ENCODE measurements at places on chromosomes 13 and 19.

DNA sequence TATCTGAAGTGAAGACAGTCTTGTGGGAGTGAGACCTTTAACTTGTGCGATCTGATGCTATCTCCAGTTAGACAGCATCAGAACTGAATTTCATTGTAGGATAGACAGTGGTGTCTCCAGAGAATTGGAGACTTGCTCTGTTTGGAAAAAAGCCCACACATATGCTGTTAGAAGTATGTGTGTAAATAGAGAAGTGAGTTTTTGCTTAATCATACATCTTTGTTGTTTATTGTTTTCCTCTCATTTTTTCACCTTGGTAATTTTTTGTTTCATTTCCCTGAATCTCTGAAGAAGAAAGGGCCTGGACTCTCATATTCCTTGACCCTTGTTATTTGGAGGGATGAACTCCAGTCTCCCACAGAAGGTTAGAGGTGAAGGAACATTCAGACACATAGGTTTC is 21.8 kb downstream of the FPR3 start:
- DNase-seq, result no peak

- peak; percentile 49 for DNase-seq
These were observed 11.0 kb upstream of the ACOD1 start for GRCh38 chr13:76937281-76937820.

- DNase-seq, result peak; percentile 99
These were observed at the start of gene NR2C2AP for GRCh38 chr19:19203012-19203856. Gene NR2C2AP, minus strand, starts transcription at chr19:19203414. Its CDS starts 354 bp downstream, at chr19:19203060.

DNA sequence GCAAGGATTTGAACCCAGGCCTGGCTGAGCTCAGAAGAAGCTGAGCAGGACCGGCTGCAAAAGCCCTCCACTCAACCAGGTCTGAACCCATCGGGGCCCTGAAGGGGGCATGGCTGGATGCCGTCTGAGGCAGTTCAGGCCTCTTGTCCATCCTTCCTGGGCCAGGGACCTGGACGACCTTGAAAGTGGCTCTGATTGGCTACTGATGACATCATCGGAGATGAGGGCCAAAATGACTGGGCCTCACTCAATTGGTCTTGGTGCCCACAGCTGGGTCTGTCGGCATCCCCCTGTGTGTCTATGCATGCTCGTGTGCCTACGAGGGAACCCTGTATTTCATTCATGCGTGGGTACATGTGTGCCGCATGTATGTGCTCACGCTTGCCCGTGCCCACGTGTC is 71.8 kb downstream of the PTPRS start:
- DNase-seq, result no peak

- DNase-seq, result no peak
These were observed 12.7 kb downstream of the ARHGAP45 start for GRCh38 chr19:1079566-1080111.

DNA sequence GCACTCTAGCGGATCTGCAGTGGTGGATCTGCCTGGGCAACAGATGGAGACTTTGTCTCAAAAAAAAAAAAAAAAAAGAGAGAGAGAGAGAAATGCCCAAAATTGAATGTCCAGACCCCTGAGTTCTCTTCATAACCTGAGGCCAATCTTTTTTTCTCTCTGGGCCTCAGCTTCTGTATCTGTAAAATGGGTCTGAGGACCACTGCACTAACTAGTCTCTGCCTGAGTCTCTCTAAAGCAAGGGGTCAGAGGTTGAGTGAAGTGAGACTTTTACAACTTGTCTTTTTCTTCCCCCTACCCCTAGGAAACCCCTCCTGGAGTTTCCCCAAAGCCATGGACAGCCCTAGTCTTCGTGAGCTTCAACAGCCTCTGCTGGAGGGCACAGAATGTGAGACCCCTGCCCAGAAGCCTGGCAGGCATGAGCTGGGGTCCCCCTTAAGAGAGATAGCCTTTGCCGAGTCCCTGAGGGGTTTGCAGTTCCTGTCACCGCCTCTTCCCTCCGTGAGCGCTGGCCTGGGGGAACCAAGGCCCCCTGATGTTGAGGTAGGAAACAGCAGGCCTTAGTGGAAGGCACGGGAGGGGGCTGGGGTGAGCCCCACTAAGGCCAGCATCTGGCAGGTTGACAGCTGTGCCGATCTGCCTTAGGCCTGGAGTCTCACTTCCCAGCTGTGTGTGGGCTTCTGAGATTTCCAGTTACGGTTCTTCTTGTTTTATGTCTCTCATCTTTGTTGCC is 1.8 kb downstream of the TMEM91 start:
- DNase-seq, result no peak

- DNase-seq, result peak; percentile 94
These were observed 47.7 kb downstream of the CYP4F22 start for GRCh38 chr19:15555759-15556633.

DNA sequence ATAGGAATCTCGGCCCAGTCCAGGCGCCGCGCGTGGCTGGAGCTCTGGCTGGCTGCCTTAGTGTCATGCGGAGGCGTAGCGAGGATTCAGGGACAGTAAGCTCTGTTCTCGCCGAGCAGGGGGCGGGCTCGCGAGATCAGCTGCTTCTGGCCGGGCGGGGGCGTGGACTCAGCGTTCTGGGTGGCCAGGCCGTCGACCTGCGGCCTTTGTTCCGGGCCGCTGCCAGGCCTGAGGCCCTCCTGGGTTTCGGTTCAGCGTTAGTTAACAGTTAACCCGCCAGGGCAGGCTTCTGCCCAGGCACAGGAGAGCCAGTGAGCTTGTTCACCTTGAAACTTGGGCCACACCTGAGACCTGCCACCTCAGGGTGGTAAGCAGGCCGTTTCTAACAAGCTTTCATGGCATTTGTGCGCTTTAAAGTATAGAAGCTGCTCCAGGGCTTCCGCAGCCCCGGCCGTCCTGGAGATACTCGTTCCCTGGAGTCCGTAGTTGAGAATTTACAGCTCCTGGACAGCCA is 332.2 kb upstream of the SGCG start:
- no peak for DNase-seq

DNA sequence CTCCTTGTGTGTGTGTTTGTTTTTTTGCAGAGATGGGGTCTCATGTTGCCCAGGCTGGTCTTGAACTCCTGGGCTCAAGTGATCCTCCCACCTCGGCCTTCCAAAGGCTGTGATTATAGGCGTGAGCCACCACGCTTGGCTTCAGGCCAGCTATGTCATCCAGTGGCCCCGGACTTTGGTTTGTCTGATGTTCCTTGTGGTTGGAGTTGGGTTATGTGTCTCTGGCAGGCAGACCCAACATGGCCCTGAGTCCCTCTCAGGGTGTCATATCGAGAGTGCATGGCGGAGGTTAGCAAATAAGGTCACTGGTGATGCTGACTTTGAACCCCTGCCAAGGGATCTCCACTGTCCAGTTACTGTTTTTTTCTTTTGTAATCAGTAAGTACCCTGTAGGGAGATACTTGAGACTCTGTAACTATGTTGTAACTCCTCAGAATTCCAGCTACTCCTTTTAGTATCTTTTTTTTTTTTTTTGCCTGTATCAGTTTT is 37.3 kb downstream of the SMARCA4 start:
- DNase-seq, result no peak

GRCh38 chr19:51294211-51294976 is 17.1 kb upstream of the IGLON5 start:
- no peak for DNase-seq

GRCh38 chr19:41425174-41426115 is 1.7 kb downstream of the B3GNT8 start:
- DNase-seq, result no peak

All from hepatic stellate cell (primary cell).